ENCODE measurements at places on chromosomes 16 and 17.

DNA sequence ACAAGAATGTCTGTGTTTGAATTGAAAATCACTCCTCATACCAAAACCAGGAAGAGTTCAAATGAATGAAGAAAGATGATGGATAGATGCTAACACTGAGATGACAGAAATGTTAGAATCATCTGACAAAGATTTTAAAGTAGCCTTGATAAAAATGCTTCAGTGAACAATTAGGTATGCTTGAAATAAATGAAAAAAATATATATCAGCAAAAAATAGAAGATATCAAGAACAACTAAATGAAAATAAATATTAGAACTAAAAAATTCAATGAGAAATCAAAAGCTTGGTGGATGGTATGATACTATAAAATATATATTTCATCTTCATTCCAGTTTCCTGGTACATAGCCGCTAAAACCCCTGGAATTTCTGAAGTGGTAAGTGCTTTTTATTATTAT is 8.6 kb upstream of the ACSM3 start:
- no peak for DNase-seq

- DNase-seq = no peak
These were observed 230.5 kb upstream of the CACNG5 start for GRCh38 chr17:66604376-66604775.

- no peak for DNase-seq
These were observed 55.7 kb downstream of the SREBF1 start for GRCh38 chr17:17780922-17781590.

DNA sequence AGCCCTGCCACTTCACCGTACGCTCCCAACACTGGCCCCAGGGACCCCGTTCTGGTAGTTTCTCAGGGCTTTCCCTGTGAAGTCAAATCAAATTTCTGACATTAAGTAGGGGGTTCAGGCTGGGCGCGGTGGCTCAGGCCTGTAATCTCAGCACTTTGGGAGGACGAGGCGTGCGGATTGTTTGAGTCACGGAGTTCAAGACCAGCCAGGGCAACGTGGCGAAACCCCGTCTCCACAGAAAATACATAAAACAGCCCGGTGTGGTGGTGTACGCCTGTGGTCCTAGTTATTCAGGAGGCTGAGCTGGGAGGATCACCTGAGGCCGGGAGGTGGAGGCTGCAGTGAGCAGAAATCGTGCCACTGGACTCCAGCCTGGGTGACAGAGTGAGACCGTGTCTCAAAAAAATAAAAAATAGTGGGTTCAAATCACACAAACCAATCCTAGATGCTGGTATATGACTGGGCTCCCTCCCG is 632 bp downstream of the CYBC1 start:
- no peak for DNase-seq

DNA sequence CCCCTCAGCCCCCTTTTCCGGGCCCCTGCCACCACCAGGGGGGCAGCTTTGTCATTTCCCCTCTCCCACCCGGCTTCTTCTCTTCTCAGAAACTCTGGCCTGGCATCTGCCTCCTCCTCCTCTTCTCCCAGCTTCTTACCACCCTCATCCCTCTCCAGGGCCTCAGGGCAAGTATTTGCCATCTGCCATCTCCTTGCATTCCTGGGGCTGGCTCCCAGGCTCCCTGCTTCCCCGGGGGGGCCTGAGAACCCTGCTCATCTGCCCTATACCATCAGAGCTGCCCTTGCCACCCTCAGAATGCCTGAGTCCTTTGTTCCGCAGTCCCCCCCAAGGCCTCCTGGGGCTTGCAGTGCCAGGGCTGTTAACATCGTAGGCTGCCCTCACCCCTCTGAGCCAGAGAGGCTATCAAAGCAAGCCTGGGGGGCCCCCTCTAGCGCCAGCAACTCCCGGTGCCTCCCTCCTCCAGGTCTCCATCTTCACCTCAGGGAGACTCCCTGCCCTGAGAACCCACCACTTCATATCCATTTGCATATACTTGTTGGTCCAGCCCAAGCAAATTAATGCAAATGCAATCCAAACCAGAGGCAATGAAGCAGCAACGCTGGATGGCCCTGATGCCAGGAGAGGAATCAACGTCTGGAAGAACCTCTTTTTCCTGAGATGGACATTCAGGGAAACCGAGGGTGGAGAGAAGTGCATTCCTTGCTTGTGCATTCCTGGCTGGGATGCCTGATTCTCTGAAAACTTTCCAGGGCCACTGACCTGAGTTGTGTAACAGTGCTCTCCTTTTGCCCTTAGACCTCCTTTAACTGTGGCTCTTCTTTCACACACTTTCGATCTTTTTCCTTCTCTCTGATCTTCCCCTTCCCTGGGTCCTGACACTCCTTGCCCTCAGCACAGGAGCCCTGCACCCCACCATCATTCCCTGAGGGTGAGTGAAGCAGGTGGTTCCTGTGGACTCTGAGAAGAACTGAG is 20.7 kb upstream of the SP2 start:
- DNase-seq = no peak

GRCh38 chr16:66588981-66589713 is 9.9 kb downstream of the CMTM2 start:
- peak; percentile 32 for DNase-seq

DNA sequence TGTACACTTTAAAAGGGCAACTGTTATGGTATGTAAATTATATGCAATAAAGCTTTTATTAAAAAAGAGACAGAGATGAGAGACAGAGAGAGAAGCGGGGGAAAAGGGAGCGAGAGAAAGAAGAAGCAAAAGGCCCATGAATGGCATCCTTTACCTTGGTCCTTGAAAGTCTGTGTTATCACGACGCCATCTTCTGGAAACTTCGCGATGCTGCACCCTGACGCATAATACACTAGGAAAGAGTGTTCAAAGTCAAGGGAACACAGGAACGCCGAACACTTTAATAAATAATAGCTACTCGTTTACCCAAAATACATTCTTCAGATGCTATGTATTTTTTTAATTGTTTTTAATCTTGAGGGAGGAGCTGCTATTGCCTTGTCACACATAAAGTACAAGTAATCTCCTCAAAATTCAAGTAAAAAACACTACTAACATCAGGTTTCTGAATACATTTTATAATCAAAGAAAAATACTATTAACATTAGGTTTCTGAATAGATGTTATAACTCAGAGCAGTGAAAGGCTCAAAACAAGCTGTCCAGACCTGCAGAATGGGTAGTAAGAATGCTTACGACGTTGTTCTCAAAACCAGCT is 23.0 kb upstream of the SLC38A8 start:
- DNase-seq = no peak

- no peak for DNase-seq
These were observed 446.5 kb downstream of the MAF start for GRCh38 chr16:79154086-79154485.

GRCh38 chr17:31815212-31815730 is 43.8 kb downstream of the COPRS start:
- no peak for DNase-seq

DNA sequence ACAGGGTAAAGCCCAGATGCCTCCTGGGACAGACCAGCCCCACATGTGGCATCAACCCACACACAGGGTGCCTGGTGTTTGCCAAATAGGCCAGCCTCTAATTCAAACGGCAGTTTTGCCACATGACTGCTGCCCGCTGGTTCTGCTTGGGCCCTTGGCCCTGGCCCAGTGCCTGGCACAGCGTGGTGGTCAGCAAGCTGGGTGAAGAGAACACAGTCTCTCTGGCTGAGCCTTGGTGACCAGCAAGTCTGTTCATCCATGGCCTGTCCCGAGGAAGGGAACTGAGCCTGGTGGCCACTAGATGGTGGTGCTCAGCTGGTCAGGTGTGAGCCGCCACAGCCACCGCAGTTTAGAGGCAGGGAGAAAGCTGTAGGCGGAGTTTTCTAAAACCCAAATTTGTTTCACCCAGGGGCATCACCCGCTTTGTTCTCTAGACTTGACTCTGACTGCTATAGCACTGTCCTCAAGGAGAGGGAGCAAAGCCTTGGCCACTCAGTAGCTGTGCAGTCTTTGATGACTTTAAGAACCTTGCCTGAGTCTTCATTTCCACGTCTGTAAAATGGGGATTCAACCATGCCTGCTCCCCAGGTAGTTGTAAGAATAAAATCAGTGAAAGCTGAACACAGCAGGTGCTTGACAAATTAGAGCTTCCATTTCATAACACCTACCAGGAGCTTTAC is 4.7 kb upstream of the GFAP start:
- DNase-seq = peak; percentile 25

GRCh38 chr16:77844801-77845200 is 56.4 kb downstream of the VAT1L start:
- no peak for DNase-seq

- peak; percentile 13 for DNase-seq
These were observed at the start of gene TPPP3 for GRCh38 chr16:67393111-67393787. TSS of gene TPPP3 (minus strand) at chr16:67393498. CDS start at chr16:67391111, 2,387 bp downstream.

GRCh38 chr16:9864461-9864860 is 317.8 kb downstream of the GRIN2A start:
- DNase-seq = no peak

- DNase-seq = no peak
These were observed 56.5 kb downstream of the PIGL start for GRCh38 chr17:16273499-16273898.

DNA sequence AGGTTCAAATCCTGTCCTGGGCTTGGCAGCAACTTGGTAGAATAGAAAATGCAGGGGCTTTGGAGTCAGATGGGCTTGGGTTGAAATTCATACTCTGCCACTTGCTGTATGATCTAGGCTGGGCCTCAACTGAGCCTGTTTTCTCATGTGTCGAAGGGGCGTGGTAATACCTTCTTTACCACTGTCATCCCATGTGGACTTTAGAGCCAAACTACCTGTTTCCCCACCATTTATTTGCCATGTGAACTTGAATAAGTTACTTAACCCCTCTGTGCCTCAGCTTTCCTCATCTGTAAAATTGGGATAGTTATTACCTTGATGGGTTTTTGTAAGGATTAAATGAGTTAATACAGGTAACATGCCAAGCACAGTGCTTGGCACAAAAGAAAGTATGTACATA is 106.0 kb downstream of the COPRS start:
- no peak for DNase-seq

DNA sequence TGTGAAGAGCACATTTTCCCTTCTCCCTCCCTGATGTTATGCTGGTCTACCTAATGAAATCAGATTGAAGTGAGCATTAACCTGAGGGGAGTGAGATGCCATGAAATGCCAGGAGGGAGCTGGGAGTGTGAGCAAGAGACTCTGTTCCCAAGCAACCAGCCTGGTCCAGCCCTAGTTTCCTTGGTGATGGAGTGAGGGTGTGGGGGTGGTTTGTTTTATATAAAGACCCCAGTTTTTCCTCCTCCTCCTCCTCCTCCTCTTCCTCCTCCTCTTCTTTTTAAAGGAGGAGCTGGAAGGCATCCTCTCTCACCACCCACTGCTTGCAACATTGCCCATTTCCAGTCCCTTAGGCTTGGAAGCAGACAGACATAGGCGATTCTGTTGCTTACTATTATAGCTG is 97.1 kb downstream of the DNAH3 start:
- no peak for DNase-seq

DNA sequence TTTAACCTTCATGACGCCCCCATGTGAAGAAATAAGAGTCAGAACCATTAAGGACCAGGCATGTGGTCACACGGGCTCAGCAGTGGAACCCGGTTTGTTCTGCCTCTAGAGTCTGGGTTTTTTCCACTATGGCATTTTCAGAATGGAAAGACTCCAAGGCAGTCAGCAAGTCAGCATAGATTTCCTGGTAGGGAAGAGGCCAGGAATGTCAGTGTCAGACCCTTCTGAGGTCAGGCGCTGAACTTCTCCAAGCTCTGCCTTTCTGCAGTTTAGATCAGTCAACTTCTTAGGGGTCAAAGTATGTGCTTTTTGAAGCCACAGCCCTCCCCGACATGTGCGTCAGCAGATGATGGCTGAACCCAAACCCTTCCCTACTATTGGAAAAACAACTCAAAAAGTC is 3.9 kb downstream of the SSTR2 start:
- DNase-seq = no peak

GRCh38 chr17:48374650-48375230 is 55.3 kb downstream of the SKAP1 start:
- DNase-seq = no peak

DNA sequence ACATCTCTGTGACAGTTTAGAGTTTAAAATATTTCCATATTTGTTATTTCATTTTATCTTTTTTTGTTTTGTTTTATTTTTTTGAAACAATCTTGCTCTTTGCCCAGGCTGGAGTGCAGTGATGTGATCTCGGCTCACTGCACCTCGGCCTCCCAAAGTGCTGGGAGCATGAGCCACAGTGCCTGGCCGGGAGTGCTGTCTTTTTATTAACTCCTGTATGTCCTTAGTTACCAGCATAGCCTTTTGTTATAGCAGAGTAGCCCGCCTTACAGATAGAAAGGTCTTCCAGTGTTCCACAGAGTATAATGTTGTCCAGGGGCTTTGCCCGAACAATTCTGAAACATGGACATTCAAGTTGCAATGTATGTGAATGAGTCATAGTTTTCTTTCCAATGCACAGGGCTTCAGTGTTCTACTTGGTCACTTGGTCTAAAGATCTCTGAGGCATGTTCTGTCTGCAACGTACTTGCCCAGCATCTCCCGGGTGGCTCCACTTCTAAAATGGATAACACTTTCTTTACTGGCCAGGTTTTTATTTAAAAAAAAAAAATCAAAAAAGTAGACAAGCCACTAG is 125.6 kb downstream of the KCNJ18 start:
- no peak for DNase-seq

GRCh38 chr16:89166696-89167424 is 4.7 kb upstream of the CDH15 start:
- no peak for DNase-seq

- DNase-seq = no peak
These were observed 219.7 kb upstream of the CDH5 start for GRCh38 chr16:66146798-66147197.

GRCh38 chr17:62641153-62641552 is 13.7 kb downstream of the MRC2 start:
- DNase-seq = no peak

DNA sequence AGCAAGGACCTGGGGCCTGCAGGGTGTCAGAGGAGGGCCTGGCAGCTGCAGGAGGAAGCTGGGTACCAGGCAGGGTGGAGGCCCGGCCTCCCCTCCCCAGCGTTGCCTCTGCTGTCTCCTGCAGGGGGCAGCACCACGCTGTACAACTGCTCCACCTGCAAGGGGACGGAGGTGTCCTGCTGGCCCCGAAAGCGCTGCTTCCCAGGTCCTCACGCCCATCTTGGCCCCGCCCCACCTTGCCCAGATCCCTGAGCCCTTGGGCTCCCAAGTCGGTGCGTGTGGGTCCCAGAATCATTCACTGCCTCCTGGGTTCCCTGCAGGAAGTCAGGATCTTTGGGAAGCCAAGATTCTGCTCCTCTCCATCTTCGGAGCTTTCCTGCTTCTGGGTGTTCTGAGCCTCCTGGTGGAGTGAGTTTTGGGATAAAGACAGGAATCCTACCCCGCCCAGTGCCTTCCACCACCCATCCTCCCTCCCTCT is 1.2 kb downstream of the TMEM95 start:
- DNase-seq = peak; percentile 73
